ENCODE measurements at places on chromosomes 4 and X. TPM values are rescaled to one million over a fixed set of nuclear protein-coding genes. Genes with fewer than 3 reads are reported as not detected.

Gene PAGE4
- not detected for total RNA-seq

Gene UGT8
- total RNA-seq: 0.15 TPM

Gene UGDH
- 225 TPM for total RNA-seq

Gene GPRASP2
- total RNA-seq: 5.4 TPM

Gene FRMPD3
- 0.05 TPM for total RNA-seq

Gene TBX22
- not detected for total RNA-seq

Gene AKAP4
- total RNA-seq: not detected

Gene RBM46
- not detected for total RNA-seq

Gene SASH3
- not detected for total RNA-seq

Gene GSX2
- not detected for total RNA-seq

Gene MAMLD1
- total RNA-seq: 7.3 TPM

Gene CXCL8
- 9.0 TPM for total RNA-seq

Gene TEX13C
- total RNA-seq: not detected

Gene TCP11X2
- total RNA-seq: not detected
